Ammon's horn (tissue), 1 donor: ENCODE measurements at places on chromosomes 12 and 14.

- DNase-seq = no peak
These were observed 159.9 kb upstream of the PARP11 start for GRCh38 chr12:4032924-4033615.

DNA sequence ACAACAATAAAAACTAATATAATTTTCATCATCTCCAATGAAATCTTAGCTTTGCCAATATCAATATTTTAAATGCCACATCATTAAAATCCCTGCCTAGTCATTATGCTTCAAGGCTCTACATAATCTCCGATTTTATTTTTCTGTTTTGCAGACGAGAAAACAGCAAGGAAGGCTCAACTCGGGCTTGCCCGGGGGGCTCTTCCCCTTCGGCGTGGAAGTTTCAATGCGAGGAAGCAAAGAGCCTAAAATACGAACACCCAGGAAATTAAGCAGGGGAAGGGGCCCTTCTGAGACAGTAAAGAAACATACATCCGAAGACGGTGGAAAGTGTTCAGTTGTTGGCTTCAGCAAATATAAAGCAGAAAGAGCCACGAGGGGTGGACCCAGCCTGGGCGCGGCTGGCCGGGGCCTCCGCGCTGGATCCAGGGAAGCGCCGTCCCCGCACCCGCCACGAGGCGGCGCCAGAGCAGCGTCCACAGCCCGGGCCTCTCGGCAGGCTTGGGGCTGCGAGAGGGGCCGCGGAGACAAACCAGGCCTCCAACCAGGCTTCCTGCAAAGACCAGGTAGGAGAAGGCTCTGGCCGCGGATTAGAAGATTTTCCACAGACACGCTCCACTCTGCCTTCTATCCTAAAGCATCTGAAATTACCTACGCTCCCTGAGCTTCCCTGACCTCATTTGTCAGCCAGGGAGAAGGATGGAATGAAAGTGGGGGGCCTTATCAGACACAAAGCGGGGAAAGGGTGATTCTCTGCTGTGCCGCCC is 77.2 kb downstream of the SERPINA3 start:
- DNase-seq = peak; percentile 66

DNA sequence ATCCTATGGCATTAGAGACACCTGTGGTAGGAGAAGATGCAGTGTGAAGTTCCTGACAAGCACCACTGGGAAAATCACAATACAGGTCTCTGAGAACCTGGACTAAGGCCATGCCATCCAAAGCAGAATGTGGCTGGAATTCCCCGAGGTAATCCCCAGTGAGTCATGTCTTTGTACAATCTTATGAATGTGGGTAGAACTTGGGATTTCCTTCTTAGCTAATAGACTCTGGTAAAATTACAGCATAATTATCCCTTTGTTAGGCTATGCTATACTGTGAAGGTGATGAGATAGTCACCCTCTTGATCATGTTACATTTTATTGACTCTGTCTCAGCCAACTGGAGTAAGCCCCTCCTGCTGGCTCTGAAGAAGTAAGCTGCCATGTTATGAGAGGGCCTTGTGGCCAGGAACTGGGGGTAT is 224.3 kb upstream of the DCN start:
- DNase-seq = no peak

- no peak for DNase-seq
These were observed 554.1 kb downstream of the KCNH5 start for GRCh38 chr14:62491146-62491545.

GRCh38 chr14:100486025-100486828 is 101.0 kb downstream of the BEGAIN start:
- peak; percentile 58 for DNase-seq

GRCh38 chr12:18747895-18748294 is 10.0 kb downstream of the CAPZA3 start:
- DNase-seq = no peak

DNA sequence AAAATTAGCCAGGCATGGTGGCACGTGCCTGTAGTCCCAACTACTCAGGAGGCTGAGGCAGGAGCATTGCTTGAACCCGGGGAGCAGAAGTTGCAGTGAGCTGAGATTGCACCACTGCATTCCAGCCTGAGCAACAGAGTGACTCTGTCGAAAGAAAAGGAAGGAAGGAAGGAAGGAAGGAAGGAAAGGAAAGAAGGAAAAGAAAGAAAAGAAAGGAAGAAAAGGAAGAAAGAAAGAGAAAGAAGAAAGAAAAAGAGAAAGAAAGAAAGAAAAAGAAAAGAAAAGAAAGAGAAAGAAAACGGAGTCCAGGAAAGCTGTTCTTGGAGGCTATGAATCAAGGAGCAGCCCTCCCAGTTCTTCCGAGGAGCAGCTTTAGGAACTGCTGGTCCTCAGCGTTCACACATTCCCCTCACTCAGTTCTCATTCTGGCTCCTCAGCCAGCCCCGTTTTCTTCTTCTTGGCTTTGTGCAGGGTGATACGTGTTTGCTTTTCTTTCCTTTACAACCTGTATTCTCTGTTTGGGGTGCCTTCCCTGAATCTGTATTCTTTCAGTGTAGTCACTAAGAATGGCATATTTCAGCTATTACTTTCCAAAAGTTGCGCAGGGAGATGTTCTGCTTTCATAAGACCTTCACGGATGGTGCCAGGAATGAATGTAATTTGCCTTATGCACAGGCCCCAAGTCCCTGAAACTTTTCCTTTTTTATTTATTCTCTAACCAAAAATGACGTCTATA is 12.2 kb downstream of the FBXL14 start:
- no peak for DNase-seq

DNA sequence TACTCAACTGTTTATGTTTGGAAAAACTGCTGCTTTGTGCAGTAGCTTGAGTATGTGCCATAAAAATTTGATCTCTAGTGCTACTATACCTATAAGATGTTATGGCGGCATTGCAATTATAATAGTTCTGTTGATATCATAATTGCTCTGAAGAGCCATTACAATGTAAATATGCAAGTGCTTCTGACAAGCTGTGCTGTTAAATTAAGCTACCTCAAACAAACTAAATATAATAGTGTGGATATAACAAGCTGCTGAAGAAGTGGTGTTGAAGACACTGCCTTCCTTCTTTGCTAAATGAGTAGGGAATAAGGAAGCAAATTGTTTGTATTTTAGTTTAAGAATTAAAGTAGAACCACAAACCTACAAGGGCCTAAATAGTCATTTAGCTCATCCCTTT is 301.0 kb upstream of the MIS18BP1 start:
- no peak for DNase-seq

- no peak for DNase-seq
These were observed 231.5 kb downstream of the AACS start for GRCh38 chr12:125296701-125297100.

DNA sequence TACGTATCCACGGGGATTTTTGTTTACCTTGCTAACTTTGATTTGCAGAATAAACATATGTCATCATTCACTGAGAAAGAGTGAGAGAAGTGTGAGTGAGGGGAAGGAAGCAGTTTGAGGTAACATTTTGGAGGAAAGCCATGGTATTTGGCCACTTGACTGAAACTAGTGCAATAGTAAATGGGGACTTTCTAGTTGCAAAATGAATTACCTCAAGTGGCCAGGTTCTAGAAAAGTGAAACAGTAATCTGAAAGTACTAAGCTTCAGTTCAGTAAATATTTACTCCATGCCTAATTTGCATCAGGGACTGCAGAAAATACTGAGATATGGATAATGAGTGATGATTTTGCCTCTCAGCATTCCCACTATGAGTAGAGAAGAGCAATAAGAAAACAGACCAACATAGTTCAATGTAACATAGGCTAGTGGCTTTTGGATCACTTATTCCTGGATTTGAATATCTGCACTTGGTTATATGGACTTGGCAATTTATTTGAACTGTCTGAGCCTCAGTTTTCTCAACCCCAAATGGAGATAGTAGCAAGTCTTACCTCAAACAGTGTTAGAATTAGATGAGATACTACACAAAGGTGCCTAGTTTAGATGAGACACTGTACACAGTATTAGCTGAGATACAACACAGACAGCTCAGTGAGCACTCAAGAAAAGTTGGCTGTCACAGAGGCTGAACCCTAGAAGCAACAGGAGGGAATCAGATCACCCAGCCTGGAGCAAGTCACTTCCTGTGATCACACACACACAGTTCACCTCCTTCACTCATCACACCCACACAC is 439.1 kb downstream of the NPAS3 start:
- no peak for DNase-seq

- DNase-seq = no peak
These were observed 8.5 kb downstream of the C1S start for GRCh38 chr12:7068994-7069346.

GRCh38 chr12:52214421-52214802 is 18.6 kb upstream of the KRT7 start:
- no peak for DNase-seq

GRCh38 chr14:105710119-105711043 is 184.0 kb downstream of the TMEM121 start:
- DNase-seq = no peak

- DNase-seq = peak; percentile 76
These were observed 792 bp upstream of the CHD4 start for GRCh38 chr12:6607751-6608591.

DNA sequence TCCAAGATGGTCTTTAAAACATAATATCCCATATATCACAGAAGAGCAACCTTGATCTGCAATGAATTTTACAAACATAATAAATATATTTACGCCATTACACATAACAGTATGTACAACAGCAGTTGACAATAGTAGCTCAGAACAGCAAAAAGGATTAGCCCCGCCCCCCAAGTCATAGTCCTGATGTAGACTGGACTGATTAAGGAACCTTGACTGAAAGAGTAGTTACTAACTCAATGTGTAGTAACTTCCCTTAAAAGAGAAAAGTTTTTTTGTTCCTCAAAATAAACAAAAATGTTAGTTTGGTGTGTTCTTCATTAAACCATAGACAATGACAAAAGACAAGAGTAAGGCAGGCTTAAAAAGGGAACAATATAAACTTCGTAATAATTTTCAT is 44.5 kb downstream of the GTF2A1 start:
- DNase-seq = peak; percentile 30

GRCh38 chr14:75232597-75232996 is 46.0 kb upstream of the FOS start:
- DNase-seq = no peak

DNA sequence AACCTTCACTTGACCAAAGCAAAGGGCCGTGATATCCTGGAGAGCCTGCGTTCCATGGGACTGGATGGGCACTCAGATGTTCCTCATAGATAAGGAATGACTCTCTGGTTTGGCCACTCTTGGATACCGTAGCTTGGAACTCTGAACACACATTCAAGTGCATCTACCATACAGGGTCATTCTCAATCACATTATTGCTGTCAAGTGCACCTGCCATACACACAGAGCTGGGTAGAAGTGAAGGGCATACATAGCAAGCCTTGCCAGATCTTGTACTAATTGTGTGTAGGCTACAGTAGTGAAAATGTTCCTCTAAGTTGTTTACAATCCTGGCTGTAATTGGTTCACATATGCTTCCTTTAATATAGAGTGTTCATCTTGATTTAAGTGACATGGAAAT is 58.3 kb downstream of the PELI2 start:
- DNase-seq = no peak

DNA sequence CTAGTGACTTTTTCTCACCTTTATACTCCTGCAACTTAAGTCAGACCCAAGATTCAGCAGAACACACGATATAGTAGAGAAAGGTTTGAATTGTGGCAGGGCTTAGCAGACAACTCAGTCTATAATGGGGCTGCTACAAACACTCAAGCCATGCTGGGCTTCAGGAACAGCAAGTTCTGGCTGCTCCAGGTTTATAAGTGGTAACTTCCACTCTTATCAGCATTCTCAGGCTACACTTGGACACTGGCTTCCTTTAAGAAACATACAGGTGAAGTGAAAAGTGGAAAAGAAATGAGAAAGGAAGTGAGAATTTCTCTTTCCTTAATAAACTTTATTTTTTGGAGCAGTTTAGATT is 21.7 kb downstream of the PLEKHD1 start:
- no peak for DNase-seq

GRCh38 chr14:102655137-102655536 is 62.7 kb downstream of the RCOR1 start:
- DNase-seq = no peak

DNA sequence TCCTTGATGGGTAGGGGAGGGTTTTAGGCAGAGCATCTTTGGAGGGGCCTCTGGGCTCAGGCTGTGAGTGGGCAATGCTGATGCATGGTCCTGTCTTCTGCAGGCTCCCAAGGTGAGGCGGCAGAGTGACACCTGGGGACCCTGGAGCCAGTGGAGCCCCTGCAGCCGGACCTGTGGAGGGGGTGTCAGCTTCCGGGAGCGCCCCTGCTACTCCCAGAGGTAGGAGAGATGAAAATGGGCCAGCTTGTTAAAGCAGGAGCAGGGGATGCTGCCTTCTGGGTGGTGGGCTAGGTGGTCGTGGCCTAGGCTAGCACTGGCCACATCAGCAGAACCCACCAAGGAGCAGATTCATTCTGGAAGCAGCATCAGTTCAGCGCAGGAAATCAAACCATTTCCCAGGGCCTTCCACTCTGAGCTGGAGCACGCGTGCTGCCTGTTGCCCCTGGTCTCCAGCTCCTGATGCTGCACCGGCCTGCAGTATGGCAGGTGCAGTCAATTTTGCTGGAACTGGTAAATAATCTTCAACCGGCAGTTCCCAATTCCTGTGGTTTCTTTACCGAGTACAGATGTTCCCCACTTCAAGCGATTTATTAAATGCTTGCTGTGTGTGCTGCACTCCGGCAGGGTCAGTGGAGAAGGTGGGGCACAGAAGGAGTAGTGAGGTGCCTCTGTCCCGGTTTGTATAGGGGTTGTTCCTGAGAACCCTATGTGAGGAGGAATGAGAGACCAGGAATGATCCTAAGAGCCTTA is 7.4 kb downstream of the PAPLN start:
- no peak for DNase-seq

DNA sequence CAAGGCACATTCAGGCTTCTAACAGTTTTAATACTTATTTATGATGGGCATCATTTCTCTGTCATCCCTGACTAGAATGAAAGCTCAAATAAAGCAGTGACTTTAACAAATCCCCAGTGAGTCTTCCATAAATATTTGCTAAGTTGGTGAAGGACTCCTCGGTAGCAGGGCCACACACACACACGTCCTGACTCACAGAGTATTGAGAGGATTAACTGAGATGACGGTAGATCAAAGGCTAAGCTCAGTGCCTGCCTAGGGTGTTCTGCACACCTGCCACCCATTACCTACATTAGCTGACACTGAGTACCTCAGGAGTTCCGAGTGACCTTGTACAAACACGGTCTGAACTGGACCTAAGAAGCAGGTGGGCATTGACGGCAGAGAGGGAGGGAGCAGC is 197.3 kb upstream of the SFSWAP start:
- no peak for DNase-seq

- no peak for DNase-seq
These were observed 36.2 kb downstream of the SYNE3 start for GRCh38 chr14:95480109-95480886.

DNA sequence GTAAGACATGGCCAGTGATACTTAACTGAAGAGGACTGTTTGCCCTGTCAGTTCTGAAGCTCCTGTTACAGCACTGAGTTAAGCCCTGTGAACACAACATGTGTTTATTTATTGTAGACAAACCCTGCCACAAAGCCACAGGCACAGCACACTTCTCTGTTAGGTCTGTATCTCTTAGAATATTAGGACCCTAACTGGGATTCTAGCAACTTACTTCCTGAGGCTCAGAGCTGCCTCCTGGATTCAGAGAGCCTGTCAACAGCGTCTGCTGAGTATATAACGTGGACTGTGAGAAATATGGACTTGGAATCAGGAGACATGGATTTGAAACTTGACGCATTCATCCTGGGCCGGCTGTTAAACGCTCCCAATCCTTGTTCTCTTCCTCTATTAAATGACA is 135.0 kb upstream of the HIF1A start:
- DNase-seq = no peak
